Posterior cingulate gyrus (tissue), 11 donors: ENCODE measurements at places on chromosomes 1 and 21.

- no peak for DNase-seq
These were observed 141.3 kb upstream of the WNT4 start for GRCh38 chr1:22284236-22284635.

DNA sequence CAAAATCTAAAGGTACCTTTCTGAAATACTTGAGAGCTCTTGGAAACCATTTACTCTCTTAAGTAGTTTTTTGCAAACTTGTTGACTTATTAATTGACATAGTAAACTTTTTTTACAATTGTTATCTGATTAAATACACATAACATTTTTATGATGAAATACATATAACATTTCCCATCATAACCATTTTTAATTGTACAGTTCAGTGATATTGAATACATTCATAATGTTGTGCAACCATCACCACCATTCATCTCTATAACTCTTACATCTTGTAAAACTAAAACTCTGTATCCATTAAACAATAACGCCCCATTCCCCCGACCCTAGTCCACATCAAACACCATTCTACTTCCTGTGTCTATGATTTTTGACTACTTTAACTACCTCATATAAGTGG is 95.7 kb upstream of the ZNF648 start:
- DNase-seq, result no peak

DNA sequence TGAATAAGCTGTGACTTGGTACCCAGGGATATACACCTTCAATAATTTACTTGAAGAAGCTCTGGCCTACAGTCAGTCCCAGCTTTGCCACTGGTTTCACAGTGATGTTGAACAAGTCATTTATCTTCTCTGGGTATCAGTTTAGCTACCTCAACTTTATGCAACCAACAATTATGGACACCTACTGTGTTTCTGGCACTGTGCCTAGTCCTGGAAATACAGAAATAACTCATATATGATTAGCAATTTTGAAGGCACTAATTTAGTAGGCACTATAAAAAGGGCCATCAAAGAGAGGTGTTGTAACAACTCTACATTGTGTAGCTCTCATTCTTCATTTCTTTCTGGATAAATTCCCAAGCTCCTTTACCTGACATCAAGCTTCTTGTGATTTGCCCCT is 88.6 kb upstream of the SPATA6 start:
- DNase-seq, result no peak

- DNase-seq, result no peak
These were observed 19.6 kb upstream of the SPAG17 start for GRCh38 chr1:118204648-118205047.

GRCh38 chr1:28172713-28173150 is 3.8 kb downstream of the PTAFR start:
- no peak for DNase-seq

GRCh38 chr1:53140451-53140850 is 2.0 kb downstream of the SLC1A7 start:
- DNase-seq, result no peak

DNA sequence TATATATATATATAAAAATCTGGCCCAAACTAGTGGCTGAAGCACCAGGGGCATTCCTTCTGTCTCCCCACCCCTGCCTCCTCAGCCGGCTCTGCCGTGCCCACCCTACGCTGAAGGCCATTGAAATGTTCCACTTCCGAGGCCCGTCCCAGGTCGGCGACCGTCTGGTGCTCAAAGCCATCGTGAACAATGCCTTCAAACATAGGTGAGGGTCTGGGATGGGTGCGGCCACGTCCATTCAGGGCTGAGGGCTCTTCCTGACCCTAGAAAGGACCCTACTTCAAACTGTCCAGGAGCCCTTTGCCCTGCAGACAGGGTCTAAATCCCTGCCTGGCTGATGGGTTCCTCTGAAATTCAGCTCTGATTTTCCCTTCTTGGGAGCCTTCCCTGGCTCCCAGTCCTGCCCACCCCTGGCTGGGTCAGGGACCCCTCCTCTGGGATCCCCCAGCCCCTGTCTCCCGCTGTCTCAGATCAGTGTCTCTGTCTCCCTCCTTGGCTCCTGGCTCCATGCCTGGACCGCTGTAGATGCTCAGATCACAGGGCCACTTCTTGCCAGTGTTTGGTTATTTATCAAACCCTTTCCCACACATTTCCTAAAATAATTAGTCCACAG is 24.0 kb downstream of the FAM151A start:
- no peak for DNase-seq

DNA sequence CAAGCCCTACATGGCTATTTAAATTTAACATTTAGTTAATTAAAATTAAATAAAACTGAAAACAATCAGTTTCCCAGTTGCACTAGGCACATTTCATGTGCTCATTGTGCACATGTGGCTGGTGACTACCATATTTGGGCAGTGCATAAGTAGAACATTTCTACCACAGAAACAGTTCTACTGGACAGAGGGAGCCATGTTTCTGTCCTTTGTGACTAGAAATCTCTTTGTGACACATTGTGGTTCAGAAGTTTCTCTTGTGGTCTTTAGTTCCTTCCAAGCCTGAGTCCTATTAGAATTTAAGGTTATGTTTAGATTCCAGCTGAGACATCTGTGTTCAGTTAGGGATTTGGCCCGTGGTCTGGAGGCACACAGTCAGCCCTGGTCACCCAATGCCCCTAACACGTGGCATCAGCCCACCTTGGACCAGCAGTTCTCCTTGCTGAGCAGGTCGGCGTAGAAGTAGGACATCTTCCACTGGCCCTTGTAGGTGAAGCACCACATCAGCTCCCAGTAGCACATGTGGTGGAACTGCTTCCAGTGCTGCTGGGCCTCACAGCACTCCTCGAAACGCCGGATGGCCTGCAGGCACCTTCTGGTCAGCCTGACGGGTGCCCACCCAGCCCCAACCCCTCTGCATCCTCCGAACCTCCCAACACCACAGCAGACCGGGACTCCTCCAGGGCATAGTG is 29.1 kb downstream of the TTC39A start:
- peak; percentile 40 for DNase-seq

DNA sequence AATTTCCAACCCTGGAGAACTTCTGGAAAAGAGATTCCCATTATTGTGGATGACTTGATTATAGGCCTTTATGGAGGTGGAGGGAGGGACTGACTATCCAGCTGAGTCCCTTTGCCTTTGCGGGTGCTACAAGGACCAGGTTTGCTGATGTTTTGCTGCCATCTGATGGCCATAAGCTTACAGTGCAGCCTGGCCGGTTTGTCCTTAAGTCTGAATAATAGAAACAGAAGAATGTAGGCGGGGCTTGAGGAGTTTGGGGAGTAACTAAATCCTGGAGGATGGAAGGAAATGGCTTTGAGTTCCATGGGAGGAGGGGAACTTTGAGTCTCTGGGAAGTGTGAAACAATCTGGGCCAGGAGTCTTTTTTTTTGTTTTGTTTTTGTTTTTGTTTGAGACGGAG is 55.7 kb upstream of the CD1D start:
- DNase-seq, result peak; percentile 82
